ENCODE measurements at places on chromosomes 12 and 14.
A peak's percentile ranks its signal among the peaks of the same experiment; 100 is the strongest.

- DNase-seq: no peak
Observed at GRCh38 chr12:124633365-124634362, 66.3 kb upstream of the NCOR2 start.

- no peak for DNase-seq
Observed at GRCh38 chr14:100416921-100417860, 94.1 kb downstream of the SLC25A47 start.

DNA sequence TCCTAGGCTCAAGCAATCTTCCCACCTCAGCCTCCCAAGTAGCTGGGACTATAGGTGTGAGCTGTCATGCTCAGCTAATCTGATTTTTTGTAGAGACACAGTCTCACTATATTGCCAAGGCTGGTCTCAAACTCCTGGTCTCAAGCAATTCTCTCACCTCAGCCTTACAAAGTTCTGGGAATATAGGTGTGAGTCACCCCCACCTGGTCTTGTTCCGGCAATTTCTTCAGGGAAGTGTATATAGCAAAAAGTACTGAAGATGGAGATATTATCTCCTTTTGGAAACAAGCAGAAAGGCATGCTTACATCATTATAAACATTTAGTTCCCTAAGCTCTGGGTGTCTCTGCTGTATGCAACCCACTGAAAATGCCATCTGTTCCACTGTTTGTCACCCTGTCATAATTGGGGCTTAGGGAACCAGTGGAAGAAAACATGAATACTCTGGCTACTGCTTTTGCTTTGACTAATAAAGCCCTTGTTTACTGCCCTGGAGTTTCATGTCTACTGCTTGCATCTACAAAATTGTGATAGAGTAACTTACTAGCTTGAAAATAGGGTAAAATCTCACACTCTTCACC lies 940.2 kb downstream of the GALC start:
- DNase-seq: no peak

GRCh38 chr12:69123919-69124638 lies 115.3 kb upstream of the CPSF6 start:
- DNase-seq: peak; percentile 39

DNA sequence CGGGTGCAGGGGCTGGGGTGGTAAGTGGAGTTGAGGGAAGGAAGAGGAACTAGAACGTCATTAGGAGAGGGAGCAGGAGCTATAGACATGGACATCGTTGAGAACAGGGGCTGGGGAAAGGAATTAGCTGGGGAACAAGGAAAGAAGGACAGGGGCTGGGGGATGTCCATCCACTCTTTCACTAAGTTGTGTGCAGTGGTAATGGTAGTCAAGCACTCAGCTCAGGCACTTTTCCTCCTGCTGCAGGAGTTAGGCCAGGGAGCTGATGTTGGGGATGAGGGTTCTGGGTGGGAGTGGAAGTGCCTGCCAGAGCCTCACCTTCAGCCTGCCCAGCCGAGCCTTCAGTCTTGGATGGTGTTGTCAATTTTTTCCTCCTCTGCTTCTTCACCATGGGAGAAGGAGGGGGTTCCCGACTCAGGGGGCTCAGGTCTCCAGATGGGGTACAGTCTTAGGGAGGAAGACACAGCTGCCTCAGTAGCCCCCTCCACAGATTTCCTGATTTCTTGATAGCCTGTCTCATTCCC lies 9.2 kb downstream of the AGAP2 start:
- no peak for DNase-seq

GRCh38 chr12:84135586-84136279 lies 776.9 kb downstream of the SLC6A15 start:
- no peak for DNase-seq

DNA sequence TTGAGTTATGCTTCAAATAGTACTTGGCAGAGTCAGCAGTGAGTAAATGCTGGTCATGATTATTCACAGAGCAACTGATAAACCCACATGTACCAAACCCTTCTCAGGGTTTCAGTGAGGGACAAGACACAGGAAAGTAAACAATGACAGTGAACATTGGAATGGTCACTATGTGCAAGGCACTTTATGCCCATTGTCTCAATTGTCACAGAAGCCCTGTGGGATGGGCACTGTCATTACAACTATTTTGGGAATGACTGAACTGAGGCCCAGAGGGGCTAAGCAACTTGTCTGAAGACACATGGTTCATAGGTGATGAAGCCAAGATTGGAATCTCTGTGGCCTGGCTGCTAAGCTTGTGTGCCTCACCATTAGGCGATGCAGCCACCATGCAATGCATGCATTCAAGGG lies 238.5 kb downstream of the RBM19 start:
- no peak for DNase-seq

- DNase-seq: no peak
Observed at GRCh38 chr12:12357719-12358461, 1.0 kb downstream of the BORCS5 start.

DNA sequence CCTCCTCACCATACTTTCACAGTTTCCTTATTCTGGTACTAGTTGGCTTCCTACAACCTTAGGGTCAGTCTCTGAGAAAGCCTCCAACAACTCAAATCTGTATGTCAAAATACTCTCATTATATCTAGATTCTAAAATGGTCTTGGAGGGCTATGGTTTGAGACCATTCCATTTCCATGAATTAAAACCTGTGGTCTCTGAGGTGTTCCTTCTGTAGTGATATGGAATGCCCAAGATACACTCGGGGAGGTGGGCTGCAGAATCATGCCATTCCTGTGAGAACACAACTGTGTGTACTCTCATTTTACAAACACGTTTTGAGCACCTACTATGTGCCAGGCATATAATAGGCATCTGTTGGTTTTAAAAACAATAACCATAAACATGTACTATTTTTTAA lies 74.0 kb downstream of the FERMT2 start:
- no peak for DNase-seq

- DNase-seq: no peak
Observed at GRCh38 chr12:11542599-11542998, 106.9 kb upstream of the ETV6 start.

DNA sequence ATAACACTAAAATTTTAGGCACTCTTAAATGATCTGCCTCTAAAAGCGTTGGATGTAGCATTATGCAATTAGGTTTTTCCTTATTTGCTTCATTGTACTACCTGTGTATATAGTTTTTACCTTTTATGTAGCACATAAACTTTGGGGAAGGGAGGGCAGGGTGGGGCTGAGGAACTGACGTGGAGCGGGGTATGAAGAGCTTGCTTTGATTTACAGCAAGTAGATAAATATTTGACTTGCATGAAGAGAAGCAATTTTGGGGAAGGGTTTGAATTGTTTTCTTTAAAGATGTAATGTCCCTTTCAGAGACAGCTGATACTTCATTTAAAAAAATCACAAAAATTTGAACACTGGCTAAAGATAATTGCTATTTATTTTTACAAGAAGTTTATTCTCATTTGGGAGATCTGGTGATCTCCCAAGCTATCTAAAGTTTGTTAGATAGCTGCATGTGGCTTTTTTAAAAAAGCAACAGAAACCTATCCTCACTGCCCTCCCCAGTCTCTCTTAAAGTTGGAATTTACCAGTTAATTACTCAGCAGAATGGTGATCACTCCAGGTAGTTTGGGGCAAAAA lies 4.1 kb downstream of the CDKN1B start:
- DNase-seq: peak; percentile 56

GRCh38 chr12:58773986-58774385 lies 146.3 kb downstream of the LRIG3 start:
- no peak for DNase-seq

DNA sequence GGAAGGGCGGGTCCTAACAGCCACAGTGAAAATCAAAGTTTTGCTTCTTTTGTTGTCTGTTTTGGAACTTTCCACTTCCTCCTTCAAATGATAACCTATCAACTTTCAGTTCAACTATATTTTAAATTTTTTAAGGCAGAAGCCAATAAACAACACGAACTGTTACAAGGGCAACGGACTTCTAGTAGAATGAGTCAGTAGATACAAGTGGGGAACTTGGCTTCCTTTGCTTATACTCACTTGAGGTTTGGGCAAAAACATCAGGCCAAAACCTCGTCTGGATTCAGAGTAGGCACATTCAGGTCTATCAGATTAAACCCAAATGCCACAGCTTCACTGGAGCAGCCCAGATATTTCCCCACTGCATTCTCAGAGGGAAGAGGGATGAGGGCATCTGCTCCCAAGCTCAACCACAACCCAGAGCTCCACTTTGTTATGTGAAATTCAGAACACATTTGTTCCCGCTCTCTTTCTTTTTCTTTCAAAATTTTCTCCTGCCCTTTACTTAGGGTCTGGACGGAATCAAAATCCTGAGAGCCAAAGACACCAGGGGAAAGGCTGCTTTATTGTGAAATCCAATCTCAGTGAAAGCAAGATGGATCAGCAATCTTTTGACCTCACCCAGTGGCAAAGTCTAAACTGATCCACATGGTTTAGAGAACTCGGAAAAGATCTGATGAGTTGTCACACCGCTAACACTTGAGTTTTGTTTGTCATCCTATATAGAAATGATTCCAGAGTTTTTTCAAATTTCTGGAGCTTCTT lies 152.5 kb upstream of the BTG1 start:
- DNase-seq: no peak

DNA sequence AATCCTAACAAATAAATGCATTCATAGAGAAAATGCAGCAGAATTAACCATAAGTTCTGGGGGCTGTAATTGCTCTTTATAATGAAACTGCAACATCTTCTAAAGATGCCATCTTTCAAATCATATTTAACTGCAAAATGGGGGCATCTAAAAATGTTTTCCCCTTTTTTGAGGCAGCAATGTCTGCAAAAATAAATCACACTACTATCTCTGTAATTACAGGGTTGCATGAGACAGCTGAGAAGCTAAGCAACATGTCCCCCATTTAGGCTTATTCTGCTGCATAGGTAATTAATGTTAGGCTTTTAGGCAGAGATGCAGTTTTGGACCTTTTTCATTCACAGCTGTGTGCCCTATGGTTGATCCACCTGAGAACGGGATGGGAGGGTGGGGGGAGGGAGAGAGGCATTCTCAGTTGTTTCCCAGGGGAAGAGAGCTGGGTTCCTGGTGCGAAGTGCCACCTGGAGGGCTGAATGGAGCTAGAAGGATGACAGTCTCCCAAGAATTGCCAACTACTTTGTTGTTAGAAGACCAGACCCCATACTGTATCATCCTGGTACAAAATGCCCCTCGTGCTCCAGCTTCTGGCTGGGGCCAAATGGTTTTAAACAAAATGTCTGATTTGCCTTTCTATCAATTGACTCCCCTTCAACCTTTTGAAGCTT lies 154.2 kb downstream of the APAF1 start:
- DNase-seq: no peak

GRCh38 chr14:38786921-38787320 lies 316.1 kb downstream of the SEC23A start:
- no peak for DNase-seq

- DNase-seq: no peak
Observed at GRCh38 chr12:75548879-75549278, 37.5 kb upstream of the KRR1 start.

DNA sequence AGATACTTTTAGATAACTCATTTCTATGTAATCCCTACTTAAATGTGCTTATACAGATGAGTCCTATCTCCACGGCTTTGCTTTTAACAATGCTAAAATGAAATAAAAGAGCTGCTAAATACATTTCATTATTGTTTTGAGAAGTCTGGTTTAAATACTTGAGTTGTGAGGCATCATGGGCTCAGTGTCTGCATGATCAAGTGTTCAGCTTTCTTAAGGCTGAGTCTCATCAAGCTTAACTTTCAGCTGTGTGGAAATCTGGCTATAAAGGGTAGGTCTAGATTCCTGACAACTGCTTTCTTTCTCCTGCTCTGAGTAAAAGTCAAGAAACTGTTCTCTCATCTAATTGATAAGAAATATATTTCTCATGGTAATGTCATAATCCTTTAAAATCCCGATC lies 235.4 kb downstream of the FSCB start:
- no peak for DNase-seq

GRCh38 chr14:94217116-94217515 lies 43.0 kb downstream of the PPP4R4 start:
- no peak for DNase-seq

DNA sequence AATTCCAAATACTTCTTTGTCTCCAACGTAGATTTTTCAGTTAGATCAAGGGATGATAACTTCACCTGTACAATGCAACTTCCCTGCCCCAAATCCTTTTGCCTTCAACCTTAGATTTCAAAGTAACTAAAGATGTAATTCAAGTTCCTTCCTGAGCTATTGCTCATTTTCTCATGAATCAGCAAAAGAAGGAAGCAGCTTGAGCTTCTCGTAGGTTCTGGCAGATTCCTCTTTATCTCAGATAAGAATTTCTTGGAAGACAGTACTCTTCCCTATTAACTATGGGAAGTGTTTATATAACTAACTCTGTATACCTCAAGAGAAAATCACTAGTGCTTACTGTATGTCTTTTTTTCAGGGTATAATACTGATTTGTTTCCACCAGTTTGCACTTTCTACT lies 203.8 kb downstream of the RASSF9 start:
- DNase-seq: no peak

DNA sequence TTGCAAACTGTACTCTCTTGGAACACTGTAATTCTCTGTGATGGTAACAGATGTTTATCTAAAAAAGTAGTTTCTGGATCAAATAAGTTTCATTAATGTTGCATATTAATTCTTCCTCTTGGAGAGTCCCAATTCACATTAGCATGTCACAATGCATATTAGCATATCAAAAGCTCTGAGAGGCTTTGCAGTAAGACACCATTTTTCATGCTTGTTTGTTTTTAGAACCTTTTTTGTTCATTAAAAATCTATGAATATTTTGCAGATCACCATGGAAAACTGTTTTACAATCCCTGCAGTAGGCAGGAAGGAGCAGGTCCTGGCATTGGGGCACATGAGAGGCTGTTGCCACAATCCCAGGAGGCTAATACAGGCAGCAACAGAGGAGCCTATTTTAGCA lies 180.7 kb downstream of the KCNH5 start:
- no peak for DNase-seq

- no peak for DNase-seq
Observed at GRCh38 chr14:106039400-106039799, 513.0 kb downstream of the TMEM121 start.

DNA sequence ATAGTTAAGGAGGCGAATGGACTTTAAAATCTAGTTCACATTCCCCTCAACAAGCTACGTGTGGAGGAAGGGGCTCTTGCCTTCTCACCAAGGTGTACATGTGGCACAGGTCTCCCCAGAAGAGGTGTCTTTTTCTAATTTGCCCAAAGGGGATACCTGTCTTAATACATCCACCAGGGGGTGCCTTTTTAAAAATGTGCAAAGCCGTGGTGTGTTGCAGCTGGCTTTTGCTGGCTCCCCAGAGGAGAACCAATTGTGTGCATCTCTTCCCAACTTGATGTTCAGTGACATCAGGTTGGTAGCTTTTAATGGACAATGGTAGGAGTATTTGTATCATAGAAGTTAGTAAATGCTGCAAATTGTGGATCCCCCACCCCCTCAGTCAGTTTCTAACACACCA lies 33.8 kb downstream of the CREBL2 start:
- no peak for DNase-seq

DNA sequence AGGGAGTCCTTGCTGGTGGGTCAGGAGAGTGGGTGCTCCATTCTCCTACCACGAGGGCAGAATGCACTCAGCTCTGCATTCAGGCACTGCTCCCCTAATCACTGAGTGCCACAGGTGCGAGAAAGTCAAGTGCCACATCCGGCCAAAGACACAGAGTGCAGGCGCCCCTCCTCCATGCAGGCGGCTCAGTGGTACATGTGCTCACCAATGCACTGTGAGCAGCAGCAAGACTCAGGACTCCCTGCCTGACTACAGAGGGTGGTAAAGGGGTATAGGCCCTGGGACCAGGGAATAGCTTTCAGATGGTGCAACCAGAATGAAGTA lies 32.9 kb downstream of the ZFYVE21 start:
- DNase-seq: no peak

Measured in NCI-H2029 treated with DMSO at 0.1 percent for 48 hours (cell line).